ENCODE measurements at places on chromosomes 6 and 20. TPM values are rescaled to one million over a fixed set of nuclear protein-coding genes. Genes with fewer than 3 reads are reported as not detected.

COL19A1 gene
- not detected for total RNA-seq

NNAT gene
- 0.23 TPM for total RNA-seq

ZNF391 gene
- 1.1 TPM for total RNA-seq

HLA-DQA1 gene
- total RNA-seq: not detected

TCF21 gene
- total RNA-seq: not detected

Data from dermis blood vessel endothelial cell (primary cell).